ENCODE measurements at places on chromosomes 3 and 15. TPM values are rescaled to one million over a fixed set of nuclear protein-coding genes. Genes with fewer than 3 reads are reported as not detected.

DNA sequence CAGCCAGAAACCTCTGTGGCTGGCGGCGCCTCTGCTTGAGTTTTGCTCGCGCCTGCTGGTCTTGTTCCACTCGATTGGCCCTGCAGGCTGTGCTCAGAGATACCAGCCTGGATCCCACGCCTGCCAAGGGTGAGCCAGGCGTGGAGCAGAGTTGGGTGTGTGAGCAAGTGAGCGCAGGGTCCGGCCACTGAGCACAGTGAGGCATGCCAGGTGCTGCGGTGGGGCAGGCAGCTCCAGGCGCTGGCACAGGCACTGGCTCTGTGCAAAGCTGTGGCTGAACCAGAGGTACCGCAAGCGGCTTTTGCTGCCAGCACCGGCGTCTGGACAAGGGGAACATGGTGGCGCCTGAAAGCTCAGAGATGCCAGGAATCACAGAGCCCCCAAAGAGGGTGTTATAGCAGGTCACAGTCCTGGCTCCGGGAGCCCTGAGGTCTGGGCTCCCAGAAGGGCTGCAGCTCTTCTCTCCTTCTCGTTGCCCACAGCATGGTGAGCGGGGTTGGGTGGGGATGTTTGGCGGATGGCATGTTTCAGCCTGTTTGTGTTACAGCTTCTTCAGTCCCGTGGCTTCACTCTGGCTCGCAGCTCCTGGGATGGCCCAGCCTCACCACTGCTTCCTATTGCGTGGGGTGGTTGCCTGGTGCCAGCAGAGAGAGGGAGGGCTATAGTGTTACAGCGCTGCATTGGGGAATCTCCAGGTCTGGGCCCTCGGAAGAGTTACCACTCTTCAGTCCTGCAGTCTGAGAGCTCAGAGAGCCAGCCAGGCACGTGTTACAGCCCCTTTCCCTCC, 73.9 kb downstream of the NR1D2 start:
- no peak overlapping the region for H3K4me3 ChIP-seq
- H3K27ac ChIP-seq, result no peak overlapping the region
- no peaks in the 10 kb centered on the region for H3K36me3 ChIP-seq

DNA sequence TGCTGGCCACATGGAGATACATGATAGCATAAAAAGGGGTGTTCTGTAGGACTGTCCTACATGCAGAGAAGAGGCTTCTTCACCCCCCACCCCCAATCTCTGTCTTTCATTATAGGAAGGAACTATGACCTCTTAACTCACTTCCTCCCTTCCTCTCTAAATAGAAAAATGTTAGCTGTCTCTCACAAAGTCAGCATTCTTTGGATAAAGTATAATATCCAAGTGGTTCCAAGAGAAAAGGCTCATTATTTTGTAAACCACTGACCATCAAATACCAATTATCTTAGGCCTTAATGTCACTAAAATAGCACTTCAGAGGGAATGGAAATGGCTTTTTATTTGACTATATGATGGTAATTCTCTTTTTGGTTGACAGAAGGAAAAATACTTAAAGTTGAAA, 95.3 kb upstream of the SLC2A2 start:
- no peaks in the 10 kb centered on the region for H3K27me3 ChIP-seq
- no peak for DNase-seq
- no peak overlapping the region for H3K4me3 ChIP-seq
- no peak overlapping the region for H3K27ac ChIP-seq
- H3K4me1 ChIP-seq, result no peaks in the 10 kb centered on the region
- peaks cover 11% of the 10 kb centered on the region for H3K36me3 ChIP-seq

DNA sequence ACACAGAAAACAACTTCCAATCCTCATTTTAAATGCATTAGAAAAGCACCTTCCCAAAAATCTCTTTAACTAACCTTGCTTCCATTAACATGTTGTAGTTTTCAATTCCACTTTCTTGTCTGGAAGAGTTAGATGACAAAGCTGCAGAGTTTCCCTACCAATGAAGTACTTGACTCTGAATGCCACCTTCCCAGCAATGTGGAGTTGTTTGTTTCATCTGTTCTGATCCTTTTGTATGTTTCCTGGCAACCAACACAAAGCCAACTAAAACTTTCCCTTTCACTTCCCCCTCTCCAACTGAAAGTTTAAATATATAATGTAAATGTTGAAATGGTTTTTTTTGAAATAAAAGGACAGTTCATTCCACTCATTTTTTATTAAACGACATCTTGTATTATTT, at the start of gene WDR49:
Gene WDR49, minus strand, starts transcription at position 183 of the 400 bp plus-strand sequence. CDS start 517 bp downstream, outside the sequence.
- H3K4me3 ChIP-seq, result no peak within 1 kb of the TSS
- H3K4me1 ChIP-seq, result peaks cover 6% of the 10 kb centered on the region
- no peak within 1 kb of the TSS for H3K27ac ChIP-seq
- H3K36me3 ChIP-seq, result peaks cover 1% of the 10 kb centered on the region
- peaks cover 8% of the 10 kb centered on the region for H3K27me3 ChIP-seq

DNA sequence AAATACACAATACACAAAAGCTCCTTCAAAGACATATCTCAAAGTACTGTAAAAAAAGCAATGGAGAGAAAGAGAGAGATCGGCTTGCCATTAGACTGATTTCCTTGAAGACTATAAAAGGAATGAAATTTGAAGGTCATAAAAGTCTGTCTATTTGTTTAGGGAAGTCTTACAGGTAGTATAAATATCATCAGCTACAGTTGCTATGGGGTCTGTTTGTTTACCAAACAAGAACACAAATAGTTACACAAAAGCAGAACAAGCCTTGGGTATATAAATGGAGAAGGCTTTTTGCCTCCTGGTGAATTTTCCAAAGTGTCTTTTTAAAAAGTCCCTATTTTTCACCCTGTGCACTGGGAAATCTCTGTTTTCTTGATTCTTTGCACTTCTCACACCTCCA, 552.3 kb downstream of the FOXP1 start:
- H3K36me3 ChIP-seq, result peaks cover 23% of the 10 kb centered on the region
- peaks cover 94% of the 10 kb centered on the region for H3K4me1 ChIP-seq
- DNase-seq, result no peak
- no peaks in the 10 kb centered on the region for H3K27me3 ChIP-seq
- peak overlapping the region; percentile 62 for H3K4me3 ChIP-seq

DNA sequence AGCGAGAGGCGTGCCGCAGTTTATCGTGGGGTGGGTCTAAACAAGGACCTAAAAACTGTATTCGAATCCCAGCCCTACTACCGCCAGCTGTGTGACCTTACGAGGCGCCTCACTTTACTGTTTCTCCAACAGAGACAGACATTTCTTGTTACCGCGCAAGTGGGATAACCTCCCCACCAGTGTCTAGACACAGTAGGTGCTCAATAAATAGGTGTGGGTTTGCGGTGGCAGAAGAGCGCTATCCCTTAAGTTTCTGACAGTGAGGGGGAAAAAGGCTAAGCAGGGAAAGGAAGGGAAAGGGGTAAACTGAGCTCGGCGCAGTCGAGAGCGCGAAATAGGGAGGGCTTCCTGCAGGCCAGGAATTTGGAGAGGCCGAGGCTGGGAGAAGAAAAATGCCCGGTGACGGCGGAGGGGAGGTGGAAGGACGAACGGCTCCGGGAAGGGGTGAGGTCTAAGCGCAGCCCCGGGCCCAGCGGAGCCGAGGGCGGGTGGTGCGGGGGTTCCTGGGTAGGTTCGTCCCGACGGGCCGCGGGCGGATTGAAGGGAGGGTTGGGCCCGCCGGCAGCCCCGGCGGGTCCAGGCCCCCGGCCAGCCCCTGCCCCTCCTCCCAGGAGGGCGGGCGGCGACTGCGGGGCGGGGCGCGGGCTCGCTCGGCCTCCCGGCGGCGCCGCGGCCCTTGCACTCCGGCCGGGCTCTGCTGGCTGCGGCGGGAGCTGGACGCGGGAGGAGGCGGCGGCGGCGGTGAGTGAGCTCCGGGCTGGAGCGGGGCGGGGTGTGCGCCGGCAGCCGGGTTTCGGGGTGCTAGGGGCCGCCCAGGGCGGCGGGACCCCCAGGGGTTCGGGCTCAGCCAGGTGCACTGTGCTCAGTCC, at the start of gene CGNL1:
Gene CGNL1, plus strand, starts transcription at position 679 of the 869 bp plus-strand sequence. CDS start 61,495 bp downstream, outside the sequence.
- H3K36me3 ChIP-seq, result peaks cover 2% of the 10 kb centered on the region
- H3K27me3 ChIP-seq, result peaks cover 48% of the 10 kb centered on the region
- peaks cover 3% of the 10 kb centered on the region for H3K4me1 ChIP-seq
- DNase-seq, result peak; percentile 2

DNA sequence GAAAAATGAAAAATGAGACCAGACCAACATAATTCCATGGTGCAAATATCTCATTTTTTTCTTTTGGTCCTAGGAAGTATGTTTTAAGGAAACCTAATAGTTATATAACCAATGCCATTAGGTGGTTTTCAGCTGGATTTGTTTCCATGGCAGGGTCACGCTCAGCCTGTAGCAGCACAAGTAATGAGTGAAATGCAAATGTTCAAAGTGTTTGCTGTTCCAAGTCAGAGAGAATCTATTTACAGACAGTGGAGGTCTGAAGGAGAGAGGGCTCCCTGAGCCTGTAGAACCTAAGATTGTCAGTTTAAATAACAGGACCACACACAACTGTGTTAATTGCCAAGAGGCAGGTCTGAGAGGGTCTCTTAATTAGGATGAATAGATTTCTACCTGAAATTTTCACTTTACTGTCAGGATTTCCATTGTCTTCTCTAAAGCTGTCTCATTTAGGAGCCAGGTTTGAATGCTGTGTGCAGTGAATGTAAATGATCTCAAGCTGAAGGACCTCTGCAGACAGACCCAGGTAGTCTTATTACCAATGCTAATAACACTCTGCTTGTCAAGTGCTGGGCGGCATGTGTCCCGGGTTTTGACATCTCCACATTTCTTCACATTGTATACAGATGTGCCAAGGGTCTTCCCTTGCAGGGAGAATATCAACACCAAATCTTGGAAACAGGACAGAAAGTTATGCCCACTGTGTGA, 317.3 kb upstream of the NECTIN3 start:
- peaks cover 7% of the 10 kb centered on the region for H3K27me3 ChIP-seq
- H3K4me3 ChIP-seq, result no peak overlapping the region
- no peak overlapping the region for H3K27ac ChIP-seq
- no peaks in the 10 kb centered on the region for H3K36me3 ChIP-seq
- DNase-seq, result no peak

DNA sequence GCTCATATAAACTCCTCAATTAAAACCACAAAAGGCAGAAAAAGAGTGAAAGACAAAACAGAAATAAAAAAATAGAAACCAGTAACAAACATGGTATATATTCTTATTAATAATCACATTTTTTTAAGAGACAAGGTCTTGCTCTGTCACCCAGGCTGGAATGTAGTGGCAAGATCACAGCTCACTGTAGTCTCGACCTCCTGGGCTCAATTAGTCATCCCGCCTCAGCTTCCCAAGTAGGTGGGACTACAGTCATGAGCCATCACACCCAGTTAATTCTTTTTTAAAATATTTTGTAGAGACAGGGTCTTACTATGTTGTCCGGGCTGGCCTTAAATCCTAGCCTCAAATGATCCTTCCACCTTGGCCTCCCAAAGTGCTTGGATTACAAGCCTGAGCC, 37.1 kb downstream of the FAM240A start:
- no peaks in the 10 kb centered on the region for H3K4me1 ChIP-seq
- H3K27me3 ChIP-seq, result no peaks in the 10 kb centered on the region
- no peak overlapping the region for H3K4me3 ChIP-seq
- H3K27ac ChIP-seq, result no peak overlapping the region
- no peaks in the 10 kb centered on the region for H3K36me3 ChIP-seq

DNA sequence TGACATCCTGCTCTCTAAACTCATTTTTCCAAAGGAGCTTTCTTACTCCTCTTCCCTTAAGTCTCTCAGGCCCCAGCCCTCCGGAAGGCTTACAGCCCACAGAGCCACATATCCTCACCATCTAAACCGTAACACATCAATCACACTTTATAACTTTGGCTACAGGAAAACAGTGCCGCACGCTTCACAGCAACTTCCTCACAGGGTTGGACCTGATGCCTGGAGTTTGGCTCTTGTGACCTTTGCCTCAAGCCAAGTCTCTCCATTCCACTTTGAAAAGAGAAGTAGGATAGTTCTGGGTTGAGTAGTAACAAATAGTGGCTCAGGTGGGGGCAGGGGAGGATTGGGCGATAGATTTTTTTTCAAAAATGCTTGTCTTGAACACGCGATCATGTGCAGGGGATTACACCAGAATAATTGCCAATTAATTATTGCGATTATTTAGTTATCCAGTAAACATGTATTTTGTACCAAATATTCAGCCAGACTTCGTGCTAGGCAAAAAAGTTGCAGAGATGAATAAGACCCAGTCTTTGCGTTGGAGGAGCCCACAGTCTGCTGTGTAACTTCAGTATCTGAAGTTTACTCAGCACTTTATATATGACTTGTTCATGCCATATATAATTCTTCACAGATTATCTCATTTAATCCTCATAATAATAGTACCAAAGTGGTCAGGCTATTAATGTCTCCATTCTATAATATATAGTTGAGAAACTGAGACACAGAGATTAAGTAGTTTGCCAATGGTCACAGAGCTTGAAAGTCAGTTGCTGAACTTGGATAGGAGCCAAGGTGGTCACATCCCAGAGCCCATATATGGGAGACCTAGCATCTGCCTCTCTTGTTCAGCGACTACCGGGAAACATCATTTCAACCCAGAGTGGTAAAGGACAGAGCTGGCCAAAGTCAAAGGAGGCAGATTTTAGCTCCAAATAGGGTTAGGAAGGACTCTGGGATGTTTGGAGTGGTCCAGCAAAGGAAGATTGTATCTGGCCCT, 2.4 kb upstream of the ETV5 start:
- no peaks in the 10 kb centered on the region for H3K36me3 ChIP-seq
- no peak for DNase-seq
- H3K4me3 ChIP-seq, result peak overlapping the region; percentile 96
- H3K4me1 ChIP-seq, result peaks cover 43% of the 10 kb centered on the region
- H3K27me3 ChIP-seq, result peaks cover 93% of the 10 kb centered on the region

- H3K4me3 ChIP-seq, result no peak overlapping the region
- peaks cover 10% of the 10 kb centered on the region for H3K27me3 ChIP-seq
- no peak for DNase-seq
- H3K27ac ChIP-seq, result no peak overlapping the region
- H3K4me1 ChIP-seq, result peaks cover 45% of the 10 kb centered on the region
- H3K36me3 ChIP-seq, result peaks cover 5% of the 10 kb centered on the region
These were observed 7.5 kb downstream of the HEG1 start for GRCh38 chr3:125048282-125048681.

- peaks cover 79% of the 10 kb centered on the region for H3K4me1 ChIP-seq
- no peak overlapping the region for H3K4me3 ChIP-seq
- peak overlapping the region; percentile 92 for H3K27ac ChIP-seq
- no peak for DNase-seq
- H3K27me3 ChIP-seq, result no peaks in the 10 kb centered on the region
These were observed 55.6 kb downstream of the RASA2 start for GRCh38 chr3:141542202-141542969.

- no peak overlapping the region for H3K4me3 ChIP-seq
- H3K27me3 ChIP-seq, result peaks cover 9% of the 10 kb centered on the region
- no peaks in the 10 kb centered on the region for H3K36me3 ChIP-seq
- no peak for DNase-seq
- no peak overlapping the region for H3K27ac ChIP-seq
These were observed 112.2 kb downstream of the FBLN2 start for GRCh38 chr3:13661121-13661520.

GRCh38 chr15:89199746-89200145, 21.6 kb downstream of the RLBP1 start:
- no peak for DNase-seq
- peaks cover 65% of the 10 kb centered on the region for H3K4me1 ChIP-seq
- H3K4me3 ChIP-seq, result no peak overlapping the region
- H3K27me3 ChIP-seq, result no peaks in the 10 kb centered on the region
- H3K36me3 ChIP-seq, result peaks cover 1% of the 10 kb centered on the region
- H3K27ac ChIP-seq, result no peak overlapping the region

C2CD4A gene
- total RNA-seq, result 0.46 TPM

OR5K2 gene
- total RNA-seq, result not detected

GABRB3 gene
- 0.07 TPM for total RNA-seq
